AG09319 (cell line): ENCODE measurements at places on chromosomes 1 and 21.

DNA sequence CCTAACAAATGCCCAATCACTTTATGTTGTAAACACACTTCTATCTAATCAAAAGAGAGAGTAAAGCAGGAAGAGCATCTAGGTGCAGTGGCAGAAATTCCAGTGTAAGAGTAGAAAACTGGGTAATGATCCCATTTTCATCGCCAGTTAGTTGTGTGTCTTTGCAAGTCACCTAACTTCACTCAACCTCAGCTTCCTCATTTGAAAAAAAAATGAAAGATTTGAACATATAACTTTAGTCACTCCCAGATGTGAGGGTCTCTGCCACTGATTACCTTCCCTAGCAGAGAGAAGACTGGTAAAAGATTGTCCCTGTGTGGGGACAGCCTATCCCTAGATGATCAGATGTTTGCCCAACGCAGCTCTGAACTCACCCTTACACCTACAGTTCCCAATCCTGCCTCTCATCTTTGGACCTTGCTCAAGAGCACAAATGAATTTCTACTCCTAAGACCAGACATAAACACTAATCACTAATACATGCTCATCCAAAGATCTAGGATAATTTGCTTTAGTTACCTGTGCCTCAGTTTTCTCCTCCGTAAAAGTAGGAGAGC lies 25.2 kb upstream of the DUSP23 start:
- no peak for DNase-seq

DNA sequence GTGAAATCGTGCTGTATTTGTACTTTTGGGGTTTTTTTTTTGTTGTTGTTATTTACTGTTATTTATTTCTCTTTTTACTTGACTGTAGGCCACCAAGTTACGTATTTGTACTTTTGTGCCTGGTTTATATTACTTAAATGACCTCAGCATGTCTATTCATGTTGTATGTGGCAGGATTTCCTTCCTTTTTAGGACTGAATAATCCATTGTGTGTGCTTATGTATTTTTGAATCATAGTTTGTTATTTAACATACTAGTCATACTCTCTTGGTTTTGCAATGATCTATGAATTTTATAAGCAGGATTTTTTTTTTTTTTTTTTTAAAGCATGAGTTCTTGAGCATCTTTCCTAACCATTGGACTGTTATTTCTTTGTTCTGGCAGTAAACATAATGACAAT lies 51.2 kb downstream of the RNF2 start:
- no peak for DNase-seq

DNA sequence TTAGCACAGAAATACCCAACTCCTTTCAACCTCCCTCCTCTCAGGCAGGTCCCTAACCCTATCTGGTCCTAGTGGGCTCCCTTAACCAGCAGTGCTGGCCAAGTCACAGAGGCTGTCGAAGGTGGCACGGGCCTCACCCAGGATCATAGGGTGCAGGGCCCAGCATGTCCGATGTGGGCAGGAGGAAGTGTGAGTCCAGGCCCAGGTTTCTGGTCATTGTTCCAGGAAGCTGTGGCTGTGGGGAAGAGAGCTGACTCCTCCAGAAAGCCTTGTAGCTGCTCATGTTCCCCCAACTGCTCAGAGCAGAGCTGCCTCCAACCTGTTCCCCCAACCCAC lies 2.4 kb downstream of the CCDC17 start:
- no peak for DNase-seq

DNA sequence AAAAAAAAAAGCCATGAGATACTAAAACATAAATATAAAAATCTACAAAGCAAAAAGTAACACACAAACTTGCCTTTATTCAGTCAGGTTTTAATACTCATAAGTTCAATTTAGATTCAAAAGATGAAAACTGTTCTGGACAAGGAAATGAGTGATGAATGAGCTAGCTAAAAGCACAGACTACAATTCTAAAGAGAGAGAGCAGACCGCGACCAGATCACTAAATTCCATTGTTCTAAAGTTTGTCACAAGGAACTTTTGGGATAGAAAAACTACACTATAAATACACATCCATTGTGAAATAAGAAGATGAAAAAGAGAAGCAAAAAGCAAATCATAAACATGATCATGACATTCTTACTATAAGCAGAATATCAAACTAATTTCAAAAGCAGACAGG lies 1.7 kb downstream of the ODF2L start:
- no peak for DNase-seq

DNA sequence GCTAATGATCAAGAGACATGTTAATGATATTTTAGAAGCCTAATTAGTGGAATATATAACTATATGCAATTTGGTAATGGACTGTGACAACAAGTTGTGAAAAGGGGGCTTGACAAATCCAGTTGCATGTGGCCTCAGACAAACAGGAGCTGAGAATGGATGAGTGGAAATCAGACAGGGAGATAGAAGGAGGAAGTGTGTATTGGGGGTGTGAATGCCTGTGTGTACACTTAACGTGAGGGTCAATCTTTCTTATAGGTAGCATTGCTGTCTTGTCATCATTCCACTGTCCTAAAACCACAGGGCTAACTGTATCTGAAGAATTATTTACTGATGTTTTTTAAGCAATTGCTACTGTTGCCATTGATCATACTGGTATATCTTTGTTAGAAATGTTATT lies 64.8 kb downstream of the PBX1 start:
- DNase-seq, result no peak

- DNase-seq, result no peak
Measured at GRCh38 chr1:193700710-193701355, 514.4 kb upstream of the B3GALT2 start.

- DNase-seq, result no peak
Measured at GRCh38 chr1:15122331-15122730, 31.2 kb upstream of the TMEM51 start.

DNA sequence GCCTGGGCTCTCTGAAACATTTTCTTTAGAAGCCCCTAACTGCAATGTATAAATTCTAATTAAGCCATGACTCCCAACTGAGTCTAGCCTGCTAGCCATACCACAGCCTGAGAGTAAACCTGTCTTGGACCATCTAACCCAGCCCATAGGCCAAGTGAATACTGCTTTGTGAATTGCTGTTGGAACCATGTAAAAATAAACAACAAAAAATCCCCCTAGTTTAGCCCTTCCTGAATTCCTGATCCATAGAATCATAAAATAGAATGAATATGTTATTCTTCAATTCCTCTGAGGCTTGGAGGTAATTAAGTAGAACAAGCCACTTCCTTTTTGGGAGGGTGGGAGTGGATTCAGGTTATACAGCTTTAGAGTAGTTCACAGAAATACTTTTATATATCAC lies 1496.4 kb downstream of the MRPL39 start:
- no peak for DNase-seq

- no peak for DNase-seq
Measured at GRCh38 chr1:26060832-26061574, 6.4 kb downstream of the TRIM63 start.

DNA sequence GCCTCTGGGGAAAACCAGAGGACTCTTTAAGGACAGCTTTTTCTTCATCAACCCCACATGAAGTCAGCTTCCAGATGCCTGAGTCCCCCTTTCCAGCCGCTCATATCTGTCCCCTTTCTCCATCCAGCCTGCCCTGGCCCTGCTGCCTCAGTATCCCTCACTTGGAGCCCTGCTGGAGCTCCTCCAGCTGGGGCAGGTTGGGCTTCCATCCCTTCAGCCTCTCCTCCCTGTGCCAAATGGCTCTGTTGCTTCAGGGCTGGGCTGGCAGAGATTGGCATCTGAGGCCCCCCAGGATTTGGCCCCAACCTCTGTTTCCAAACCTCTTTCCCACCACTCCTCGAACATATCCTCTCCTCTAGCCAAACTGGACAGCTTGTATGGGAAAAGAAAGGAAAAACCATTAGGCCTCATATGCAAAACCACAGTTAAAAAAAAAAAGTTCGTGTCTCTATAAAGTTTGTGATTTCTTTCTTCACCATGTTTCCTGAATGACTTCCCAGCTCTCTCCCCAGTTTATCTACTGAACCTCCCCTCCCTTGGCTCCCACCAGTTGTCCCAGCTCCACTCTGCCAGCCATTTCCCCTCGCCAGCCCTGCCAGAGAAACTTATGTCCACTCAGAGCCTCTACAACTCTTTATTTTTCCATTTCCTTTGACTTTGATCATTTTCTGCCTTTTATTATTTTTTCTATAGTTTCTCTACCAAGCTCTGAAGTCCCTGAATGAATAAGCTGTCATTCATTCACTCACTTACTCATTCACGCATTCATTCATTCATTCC lies 217.9 kb downstream of the FOXD2 start:
- DNase-seq, result no peak

GRCh38 chr1:173127369-173128307 lies 76.9 kb upstream of the TNFSF18 start:
- DNase-seq, result no peak

DNA sequence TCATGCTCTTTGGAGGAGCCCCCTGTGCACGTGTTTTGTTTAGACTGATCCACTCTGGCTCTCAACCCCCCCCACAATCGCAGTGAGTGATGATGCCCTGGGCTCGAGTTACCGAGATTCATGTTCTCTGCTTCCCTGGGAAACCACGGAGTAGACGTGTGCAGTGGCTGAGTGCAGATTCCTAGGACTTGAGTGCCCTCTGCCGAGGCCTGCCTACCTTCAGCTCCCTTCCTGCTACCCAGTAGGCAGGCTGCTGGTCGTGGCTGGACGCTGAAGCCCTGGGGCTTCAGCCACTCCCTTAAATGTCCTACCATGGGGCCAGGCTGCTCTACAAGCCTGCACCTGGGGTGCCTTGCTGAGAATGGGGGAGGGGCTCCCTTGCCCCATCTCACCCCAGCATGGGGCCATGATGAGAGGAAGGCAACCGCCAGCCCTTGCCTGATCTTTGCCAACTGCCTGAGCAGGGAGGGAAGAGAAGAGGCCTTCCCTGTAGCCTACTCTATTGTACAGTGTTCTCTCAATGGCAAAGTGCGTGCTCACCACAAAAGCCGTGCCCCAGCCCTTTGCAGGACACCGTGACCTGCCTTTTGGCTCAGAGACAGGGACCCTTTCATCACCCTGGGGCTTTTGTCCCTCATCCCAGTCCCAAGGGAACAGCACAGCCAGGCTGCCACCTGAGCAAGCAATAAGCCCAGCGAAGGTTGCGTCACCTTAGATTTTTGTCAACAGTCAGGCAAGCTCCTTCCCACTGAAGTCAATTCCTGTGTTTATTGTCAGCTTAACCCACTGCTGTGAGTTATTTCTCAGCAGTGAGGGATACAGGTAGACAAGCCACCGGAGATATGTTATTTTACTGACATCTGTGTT lies 4.1 kb upstream of the GRIK3 start:
- DNase-seq, result no peak

GRCh38 chr1:118337346-118337745 lies 152.3 kb upstream of the SPAG17 start:
- no peak for DNase-seq

- DNase-seq, result no peak
Measured at GRCh38 chr1:176220100-176220689, 13.1 kb upstream of the COP1 start.

- DNase-seq, result no peak
Measured at GRCh38 chr1:111101854-111102642, 37.8 kb downstream of the DRAM2 start.

DNA sequence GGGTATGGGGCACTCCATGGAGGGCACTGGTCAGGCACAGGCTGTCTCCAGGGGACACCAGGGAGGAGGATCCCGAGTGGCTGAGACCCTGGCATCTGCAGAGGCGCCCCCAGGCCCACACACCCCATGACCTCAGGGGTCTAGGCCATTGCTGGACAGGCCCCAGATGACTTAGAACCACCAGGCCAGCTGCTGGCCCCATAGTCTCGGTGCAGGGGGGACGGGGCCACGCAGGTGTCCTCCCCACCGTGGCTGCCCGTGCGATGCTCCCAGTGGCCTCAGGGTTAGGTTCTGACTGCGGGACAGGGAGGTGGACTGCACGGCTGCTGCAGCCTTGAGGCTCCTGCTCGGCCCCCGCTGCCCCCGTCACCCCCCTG lies 44.0 kb downstream of the MORN1 start:
- no peak for DNase-seq

GRCh38 chr1:114033216-114033706 lies 54.0 kb downstream of the OLFML3 start:
- DNase-seq, result no peak

DNA sequence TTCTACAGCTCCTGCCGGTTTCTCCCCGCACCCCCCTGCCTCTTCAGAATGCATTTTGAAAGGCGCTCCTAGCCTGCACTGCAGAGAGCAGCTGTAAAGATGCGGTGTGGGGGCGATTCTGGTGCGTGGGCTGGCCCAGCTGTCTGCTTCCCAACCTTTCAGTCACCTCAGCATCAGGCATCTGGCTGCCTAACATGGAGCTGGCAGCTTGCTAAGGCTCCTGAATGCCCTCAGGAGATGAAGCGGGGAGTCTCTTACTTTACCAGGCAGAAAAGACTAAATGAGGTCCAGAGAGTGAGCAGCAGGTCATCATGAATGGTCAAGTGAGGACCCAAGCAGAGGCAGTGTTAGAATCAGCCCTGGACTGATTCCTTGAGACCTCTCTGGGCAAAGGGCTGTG lies 8.7 kb downstream of the IER5 start:
- DNase-seq, result no peak

GRCh38 chr1:52296345-52296744 lies 69.7 kb downstream of the CC2D1B start:
- DNase-seq, result peak; percentile 16

GRCh38 chr1:36888811-36889477 lies 145.4 kb downstream of the GRIK3 start:
- no peak for DNase-seq

DNA sequence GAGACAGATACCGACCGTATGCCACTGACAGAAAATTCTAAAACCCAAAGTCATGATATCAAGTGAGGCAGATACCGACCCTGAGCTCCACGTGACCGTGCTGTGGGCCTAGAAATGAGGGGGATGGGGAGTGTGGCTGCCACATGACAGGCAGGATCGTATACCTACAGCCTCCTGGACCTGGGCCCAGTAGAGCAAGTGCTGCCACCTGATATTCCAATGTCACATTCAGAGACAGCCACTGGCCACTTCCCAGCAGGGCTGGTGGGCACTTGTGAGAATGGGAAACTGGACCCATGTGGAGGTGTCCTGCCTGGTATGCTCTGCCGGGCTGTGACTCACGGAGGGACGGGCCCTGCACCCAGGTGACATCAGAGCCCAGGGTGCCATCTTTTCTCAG lies 44.6 kb upstream of the CLDN14 start:
- DNase-seq, result no peak

- DNase-seq, result no peak
Measured at GRCh38 chr1:117740496-117740895, 134.6 kb downstream of the TENT5C start.

- DNase-seq, result no peak
Measured at GRCh38 chr1:5010656-5011055, 356.2 kb downstream of the AJAP1 start.

DNA sequence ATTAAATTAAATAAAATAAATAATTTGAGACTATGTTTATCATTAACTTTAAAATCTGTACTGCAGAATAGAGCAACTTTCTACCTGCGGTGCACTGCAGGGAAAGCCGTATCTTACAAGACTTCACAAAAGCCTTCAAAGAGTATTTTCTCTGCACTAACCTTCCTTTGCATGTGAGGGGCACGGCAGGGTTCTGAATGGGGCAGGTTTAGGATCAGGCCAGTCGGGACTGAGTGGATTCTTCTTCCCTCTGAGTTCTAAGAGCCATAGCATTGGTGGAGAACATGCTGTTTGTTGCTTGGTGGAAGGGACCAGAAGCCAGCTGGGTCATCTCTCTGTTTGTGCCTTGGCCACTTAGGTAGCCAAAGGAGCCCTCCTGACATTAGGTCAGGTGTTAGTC lies 55.2 kb upstream of the LGALS8 start:
- no peak for DNase-seq

- DNase-seq, result no peak
Measured at GRCh38 chr21:15000081-15000480, 64.7 kb downstream of the NRIP1 start.

- DNase-seq, result no peak
Measured at GRCh38 chr1:22326372-22326915, 125.2 kb upstream of the ZBTB40 start.

- no peak for DNase-seq
Measured at GRCh38 chr1:78176448-78176847, 130.7 kb downstream of the GIPC2 start.
